ENCODE measurements at places on chromosomes 3 and 15.

DNA sequence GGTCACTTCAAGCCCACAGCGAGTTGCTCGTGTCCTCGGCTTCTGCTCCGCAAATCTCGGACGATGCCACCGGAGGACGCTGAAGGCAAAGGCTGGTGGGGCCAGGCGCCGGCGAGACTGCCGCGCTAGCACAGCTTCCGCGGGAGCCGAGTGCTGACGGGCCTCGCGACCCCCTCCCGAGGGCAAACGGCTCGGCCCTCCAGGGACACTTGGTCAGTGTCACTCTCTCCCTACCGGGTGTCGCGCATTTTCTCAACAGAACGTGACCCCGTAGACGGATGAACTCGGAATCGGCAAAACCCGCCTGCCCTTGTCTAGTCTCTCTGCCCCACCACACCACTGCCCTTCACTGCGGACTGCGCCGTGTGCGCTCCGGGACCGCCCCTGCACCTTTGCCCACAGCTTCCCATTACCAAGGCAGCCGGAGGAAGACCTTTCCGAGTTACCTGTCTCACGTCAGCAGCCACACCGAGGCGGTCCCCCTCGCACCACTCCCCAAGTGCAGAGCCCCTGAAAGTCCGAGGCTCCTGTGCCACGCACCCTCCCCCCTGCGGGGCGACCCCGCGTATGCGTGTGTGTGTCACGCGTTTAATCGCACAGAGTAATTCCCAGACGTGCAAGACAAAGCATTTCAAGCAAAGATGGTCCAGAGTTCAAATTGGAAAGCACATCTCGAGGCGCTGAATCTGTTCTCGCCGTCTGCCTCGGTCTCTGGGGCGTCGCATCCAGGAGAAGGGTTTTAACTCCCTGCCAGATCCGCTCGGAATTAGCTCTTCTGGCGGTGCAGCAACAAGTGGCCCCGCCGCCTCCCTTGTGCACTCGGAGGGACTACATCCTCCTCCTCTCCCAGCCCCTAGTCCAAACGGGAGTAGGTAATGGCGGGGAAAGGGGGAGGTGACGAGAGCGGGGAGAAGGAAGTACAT, 245.0 kb upstream of the TOPAZ1 start:
- no peak for DNase-seq

DNA sequence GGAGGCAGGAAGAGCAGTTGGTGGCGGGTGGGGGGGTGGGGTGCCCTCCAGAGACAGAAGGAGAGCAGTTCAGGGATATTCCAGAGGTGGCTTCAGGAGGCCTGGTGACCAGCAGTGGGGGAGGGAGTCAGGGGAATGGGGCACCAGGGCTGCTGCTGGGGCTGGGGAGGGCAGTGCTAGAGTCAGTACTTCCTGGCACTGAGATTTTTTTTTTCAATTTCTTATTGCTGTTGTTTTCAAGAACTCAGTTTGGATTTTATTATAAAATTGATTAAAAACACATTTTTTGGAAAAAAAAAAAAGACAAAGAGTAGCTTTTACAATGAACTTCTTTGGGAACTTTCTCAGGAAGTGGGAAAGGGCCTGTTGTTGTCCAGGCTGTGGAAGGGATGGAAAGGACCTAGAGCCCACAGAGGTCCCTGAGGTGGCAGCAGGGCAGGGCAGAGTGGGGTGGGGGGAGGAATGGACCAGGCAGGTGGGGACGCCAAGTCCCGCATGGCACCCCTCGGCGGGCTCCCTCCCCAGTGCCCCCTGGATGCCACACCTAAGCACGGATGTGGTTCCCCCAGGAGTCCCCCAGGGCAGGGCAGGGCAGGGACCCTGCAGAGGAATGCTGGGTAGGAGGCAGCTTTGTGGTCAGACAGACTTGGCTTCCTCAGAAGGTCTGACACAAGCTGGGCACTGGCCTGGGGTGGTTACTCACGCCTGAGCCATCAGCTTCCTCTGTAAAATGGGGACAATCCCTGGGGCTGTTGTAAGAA, 8.5 kb upstream of the ANPEP start:
- DNase-seq: no peak

DNA sequence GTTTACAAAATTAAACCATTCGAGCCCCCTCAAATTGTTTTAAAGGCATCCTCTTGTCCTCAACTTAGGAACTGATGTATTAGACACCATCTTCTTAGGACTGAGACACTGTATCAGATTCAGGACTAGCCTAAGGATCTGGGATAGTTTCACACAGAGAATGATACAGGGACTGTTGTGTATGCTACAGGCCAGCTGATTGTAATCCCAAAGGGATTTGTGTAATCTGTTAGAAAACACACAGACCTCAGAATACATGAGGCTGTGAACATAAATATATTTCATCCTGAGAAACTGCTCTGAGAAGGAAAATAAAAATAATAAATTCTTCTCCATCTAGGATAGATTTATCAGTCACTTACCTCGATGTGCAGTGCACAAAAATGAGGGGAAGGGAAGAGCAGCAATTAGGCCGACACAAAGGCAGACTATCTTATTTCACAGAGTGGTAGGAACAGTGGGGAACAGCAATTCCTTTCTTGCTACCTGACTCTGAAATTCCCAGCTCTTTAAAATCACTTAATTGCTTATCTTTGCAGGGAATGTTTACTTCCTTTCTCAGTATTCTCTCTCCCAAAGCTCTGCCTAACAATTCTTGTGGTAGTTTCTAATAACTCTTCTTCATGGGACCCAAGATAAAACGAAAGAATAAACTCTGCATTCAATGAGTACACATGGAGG, 322.5 kb downstream of the MAGI1 start:
- DNase-seq: no peak

- DNase-seq: no peak
Observed at GRCh38 chr3:65888196-65888595, 150.5 kb downstream of the MAGI1 start.

DNA sequence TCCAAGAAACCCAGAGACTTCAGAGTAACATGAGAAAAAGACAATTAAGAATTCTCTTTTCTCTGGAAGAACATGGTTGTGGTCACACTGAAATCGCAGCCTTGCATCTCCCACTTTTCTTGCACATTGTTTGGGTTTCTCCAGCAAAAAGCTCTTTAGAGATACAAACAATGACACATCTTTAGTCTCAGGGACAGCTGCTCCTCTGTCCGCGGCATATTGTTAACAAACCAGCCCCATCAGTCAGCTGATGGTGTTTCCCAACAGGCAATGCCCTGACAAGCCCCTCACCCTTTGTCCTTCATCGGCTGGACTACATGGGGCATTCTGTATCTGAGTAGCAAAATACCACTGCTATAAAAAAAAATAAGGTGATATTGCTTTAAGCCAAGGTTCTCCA, 53.4 kb downstream of the UMPS start:
- no peak for DNase-seq

GRCh38 chr3:13713396-13713795, 164.5 kb downstream of the FBLN2 start:
- no peak for DNase-seq

DNA sequence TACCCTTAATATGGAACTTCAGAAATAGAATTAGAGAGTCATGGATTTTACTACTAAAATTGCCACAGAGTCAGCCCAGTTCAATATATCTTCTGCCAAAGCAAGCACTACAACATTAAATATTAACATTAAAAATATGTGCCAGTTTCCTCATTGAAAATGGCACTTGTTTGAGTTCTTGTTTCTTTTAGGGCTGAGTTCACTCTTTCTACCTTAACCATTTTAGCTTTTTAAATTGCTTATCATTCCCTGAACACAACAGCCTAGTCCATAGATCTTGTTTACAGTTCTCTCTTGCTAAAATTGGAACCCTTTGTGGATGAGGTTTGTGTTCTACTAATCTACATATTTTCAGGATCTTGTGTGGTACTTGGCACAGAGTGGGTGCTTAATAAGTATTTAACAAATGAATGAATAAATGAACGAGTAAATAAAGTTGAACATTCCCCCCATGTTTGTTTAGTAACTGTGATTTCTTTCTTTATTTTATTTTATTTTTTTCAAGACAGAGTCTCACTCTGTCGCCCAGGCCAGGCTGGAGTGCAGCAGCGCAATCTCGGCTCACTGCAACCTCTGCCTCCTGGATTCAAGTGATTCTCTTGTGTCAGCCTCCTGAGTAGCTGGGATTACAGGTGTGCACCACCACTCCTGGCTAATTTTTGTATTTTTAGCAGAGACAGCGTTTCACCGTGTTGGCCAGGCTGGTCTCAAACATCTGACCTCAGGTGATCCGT, 46.0 kb upstream of the SLC7A14 start:
- DNase-seq: no peak
